ENCODE measurements at places on chromosomes 16 and 17.

- no peak for DNase-seq
Observed at GRCh38 chr16:10408824-10409381, 23.0 kb downstream of the ATF7IP2 start.

DNA sequence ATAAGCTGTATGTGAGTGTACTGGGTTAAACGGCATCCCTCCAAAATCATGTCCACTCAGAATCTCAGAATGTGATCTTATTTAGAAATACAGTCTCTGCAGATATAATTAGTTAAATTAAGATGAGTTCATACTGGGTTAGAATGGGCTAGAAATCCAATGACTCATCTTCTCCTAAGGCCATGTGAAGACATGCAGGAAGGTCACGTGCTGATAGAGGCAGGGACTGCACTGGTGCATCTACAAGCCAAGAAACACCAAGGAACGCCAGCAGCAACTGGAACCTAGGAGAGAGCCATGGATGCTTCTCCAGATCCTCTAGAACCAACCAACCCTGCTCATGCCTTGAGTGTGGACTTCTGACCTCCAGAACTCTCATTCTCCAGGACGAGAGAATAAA, 241.0 kb downstream of the XYLT1 start:
- no peak for DNase-seq

DNA sequence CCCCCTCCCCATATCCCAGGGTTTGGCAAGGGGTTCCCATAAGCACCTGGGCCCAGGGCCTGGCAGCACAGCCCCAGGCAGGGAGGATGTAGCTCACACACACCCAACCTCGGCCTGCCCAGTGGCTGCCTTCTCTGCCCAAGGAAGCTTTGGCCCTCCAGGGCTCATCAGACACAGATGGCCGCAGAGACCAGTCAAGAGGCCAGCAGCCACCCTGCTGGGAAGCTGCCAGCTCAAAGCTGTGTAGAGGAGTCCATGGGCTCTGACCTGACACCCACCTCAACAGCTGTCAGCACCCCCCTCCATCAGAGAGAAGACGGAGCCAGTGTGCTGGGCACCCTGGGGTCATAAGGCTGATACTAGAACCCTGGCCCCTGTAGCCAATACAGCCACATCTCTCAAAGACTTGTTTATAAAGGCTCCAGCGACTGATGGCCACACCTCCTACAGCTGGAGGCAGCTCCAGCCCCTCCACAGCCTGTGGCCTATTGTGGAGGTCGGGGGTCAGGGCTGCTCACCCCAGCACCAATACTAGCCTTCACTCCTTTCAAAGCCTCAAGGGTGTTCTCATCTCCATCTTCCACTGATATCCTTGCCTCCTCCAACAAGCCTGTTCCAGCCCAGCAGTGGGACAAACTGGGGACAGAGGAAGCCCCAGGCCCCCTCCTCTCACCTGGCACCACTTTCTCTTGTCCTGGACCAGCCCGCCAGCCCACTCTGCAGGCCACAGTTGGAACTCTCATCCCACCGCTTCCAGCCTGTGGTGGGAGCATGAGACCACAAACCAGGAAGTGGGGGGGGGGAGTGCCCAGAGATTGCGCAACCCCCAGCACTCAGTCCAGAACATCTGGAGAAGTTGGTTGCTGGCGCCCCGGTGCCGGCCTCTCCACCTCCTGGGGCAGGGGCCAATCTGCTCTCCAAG, 2.2 kb upstream of the MPG start:
- no peak for DNase-seq

DNA sequence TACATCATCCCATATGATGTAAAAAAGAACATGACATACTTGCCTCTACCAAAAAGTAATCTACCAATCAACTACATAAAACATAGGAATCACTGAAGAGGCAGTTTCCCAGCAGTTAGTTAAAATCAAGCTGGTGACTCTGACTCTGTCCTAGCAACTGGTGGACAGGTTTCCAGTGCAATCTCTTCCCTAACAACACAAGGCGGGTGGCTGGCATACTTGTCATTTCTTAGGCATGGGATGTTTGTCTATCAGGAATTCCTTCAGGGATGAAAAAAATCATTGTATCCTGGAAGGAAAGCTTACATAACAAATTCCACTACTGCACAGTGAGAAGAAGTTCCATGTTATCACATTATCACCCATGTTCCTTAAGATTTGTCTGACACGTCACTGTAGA, 50.9 kb downstream of the HELZ start:
- no peak for DNase-seq

DNA sequence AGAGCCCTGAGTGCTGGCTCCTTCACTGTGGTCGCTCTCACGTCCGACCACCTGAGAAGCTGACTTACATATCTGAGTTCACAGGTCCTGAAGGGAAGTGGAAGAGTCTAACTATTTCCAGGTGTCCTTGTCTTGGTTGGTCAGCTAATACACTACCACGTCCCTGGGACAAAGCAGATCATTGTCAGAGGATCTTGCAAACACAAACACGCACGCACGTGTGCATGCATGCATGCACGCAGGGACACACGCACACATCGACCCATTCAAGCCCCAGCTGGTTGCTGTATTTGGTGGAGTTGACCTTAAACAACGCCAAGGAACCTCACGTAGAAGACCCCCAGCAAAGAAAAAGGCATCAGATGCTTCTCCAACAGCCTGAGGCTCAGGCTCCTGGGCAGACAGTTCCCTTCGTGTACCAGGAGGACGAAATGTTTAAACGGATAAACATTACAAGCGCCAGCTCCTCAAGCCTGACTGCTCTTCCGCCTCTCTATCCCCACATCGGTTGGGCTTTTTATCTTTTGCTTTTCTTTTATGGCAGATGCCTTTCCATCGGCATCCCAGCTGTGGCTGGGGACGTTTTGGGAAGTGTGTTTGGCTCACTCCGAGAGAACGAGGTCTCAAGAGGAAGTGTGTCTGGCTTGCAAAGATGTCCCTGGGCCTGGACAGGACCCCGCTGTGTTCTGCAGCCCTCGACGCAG, 95.8 kb downstream of the TBC1D16 start:
- no peak for DNase-seq

DNA sequence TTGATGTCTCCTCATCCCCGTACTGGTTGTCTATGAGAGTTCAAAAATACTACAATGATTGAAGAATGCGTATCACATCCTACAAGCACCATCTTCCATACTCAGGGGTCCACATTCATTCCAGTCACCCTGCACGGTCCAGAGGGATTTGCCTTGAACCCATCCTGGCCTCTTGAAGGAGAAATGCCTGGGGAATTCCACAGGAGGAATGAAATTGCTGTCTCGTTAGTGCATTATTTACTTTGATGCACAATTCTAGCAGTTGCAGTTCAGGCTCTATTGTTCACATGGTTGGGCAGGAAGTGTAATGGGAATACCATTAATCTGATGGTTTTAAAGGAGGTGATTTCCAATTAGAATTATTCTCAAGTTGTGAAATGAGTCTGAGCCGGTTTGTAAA, 369.1 kb upstream of the XYLT1 start:
- no peak for DNase-seq

DNA sequence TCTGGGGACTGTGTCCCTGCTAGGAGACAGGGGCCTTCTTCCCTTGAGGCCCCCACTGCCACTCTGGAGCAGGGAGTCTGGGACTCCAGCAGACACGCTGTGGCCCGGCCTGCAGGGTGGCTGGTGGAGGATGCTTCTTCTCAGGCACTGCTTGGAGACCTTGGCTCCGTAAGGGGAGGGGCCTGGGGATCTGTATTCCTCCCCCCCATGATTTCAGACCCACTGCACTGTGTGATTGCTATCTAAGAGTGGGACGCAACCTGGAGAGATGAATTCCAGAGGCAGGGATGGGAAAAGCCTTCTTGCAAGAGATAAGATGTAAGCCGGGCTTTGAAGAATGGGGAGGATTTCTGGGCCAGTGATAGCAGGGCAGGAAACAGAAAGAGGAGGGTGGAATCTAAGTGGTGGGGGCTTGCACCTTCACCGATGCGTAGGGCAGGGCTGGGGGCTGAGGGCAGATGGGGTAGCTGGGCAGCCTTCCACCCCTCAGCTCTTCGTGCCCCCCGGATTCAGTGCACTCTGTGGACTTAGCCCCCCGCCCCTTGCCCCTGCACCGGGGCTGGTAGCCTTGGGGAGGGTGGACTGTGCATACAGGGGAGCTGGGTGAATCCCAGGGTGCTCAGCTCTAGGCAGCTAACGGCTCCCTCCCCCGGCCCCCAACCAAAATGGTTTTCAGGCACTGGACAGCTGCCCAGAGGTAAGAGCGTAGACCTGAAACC, 5.2 kb upstream of the GSE1 start:
- DNase-seq, result no peak

DNA sequence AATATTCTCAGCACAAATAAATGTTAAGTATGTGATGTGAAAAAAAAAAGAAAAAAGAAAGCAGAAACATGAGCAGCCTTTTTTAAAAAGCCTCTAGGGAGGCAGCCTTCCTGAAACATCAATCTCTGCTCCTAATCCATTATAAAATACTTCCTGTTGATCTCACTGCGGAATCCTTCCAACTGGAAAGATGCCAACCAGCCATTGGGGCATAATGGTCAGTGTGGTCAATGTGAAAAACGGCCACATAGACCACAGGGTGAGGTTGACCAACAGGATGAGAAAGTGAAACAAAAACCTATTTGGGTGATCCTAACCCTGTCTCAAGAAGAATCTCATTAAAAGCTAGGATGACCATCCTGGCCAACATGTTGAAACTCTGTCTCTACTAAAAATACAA, 26.1 kb upstream of the ABCA8 start:
- DNase-seq, result no peak

DNA sequence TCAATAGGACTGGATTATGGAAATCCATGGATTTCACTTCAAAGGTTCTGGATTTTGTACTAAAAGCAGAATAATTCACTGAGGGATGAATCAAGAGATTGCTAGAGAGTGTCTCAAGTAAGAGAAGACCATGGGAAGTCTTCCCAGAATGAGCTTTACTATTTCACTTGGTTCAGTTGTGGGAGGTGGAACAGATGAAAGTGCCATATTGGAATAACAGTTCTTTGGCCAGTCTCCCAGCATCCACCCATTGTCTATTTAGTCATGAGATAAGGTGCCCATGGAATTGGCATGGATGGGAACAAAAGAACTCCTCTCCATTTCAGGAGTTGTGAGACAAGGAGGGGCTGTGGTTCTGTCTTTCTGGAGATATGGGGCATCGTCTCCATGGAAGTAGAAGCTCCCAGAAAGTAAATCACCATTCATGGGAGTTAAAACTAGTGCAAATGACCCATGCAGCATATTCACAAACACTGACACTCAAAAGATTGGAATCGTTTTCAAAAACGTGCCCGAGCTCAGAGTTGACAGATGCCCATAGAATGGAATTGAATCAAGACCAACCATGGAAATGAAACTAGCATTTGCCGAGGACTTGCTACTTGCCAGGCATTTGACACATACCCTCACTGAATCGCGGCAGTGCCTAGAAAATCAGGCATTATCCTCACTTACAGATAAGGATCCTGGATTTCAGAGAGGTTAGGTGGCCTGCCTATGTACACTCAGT, 36.2 kb upstream of the CLEC3A start:
- no peak for DNase-seq

DNA sequence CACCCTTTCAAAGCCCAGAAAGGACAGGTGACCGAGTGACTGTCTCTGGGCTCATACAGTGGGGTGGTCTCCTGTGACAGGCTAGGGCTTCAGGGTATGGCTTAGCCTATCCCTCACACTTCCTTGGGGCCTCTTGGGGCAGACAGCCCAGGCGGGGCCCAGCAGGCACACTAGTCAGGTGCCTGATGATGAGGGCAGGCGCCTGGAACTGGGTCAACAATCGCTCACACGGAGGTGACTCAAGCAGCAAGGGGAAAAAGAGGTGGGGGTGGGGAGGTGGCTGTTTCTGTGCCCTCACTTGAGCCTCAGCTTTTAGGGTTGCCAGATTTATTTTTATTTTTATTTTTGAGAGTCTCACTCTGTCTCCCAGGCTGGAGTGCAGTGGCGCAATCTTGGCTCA, 6.4 kb upstream of the GRN start:
- DNase-seq, result no peak

Data from activated T-helper 1 cell treated with anti-CD3 and anti-CD28 coated beads, Interleukin-2, amount 50 U/mL, for 16 hours (primary cell).